ENCODE measurements at places on chromosomes 12 and 14.

DNA sequence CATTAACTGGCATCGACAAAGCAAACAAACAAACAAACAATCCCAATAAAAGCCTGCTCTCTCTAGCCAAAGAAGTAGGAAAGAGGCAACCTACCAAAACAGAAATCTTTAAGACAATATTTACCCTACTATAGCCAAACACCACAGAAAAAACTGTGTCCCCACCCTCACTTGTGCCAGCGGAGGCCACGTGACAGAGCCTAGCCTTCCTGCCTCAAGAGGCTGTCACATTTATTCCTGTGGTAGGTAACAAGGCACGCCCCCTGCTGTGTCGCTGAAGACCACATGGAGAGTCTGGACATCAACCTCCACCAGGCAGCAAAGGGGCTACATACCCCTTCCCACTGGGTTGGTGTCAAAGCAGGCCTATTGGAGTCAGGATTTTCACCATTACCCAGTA, 148.1 kb downstream of the LMNTD1 start:
- DNase-seq, result no peak

DNA sequence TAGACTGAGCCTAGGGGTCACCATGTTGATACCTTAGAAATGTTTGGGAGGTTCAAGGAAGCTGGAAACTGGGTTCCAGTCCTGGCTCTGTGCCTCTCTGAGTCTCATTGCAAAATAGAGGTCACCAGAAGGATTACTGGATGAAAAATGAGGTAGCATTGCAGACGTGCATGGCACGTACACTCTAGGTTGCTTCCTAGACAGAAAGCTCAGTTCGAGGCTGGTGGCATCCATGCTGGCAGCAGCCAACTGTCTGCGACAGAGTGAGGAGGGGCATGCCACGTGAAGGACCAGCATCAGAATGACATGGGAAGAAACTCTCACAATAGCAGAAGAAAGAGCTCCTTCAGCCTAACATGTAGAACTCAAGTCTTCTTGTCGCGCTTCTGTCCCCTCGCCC, 4.6 kb upstream of the CYP46A1 start:
- no peak for DNase-seq

DNA sequence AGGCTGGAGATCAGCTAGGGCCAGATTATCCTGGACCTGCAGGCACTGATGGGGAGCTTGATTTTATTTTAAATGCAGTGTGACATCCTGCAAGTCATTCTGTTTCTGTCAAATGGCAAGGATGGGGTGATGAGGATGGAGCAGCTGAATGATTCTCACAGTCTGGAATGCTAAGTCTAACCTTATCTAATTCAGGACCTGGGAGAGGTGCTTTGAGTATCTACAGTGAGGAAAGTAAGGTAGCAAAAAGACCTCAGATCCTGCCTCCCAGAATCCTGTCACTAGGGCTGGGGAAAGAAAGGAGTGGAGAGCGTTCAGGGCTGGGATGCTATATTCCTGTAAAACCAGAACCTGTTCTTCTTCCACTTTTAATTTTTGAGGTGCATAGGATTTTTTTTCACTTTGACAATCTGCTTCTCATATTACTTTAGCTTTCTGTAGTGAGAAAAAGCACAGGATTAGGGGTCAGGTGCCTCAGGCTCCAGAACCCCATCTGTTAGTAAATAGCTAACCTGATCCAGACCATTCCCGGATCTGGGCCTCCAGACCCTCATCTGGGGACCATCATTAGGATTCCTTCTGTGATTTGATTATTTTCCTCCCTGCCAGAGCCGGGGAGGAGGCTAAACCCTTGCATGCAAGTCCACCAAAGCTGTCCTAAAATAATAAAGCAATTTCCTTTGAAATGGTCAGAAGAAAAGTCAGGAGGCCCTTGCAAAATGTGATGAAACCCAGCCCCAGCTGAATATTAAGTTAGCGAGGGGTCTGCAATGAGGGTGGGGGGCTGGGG, 54.7 kb downstream of the ASCL1 start:
- no peak for DNase-seq

DNA sequence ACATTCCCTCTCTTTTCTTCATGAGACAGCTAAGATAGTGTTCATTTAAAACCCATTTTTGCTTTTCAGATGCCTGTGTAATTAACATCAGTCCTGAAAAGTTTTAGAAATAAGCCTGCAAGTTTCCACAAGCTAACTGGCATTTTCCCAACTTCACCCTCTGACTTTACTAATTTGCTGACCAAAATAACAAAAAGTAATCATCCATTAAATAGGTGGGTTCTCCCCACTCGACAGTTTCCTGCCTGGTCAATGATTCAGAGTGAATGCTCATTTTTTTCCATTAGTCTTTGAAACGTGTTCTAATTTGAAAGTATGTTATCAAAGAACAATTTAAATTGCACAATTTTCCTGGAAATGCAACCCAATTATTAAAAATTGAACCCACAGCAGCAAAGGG, 23.6 kb downstream of the NELL2 start:
- DNase-seq, result no peak

DNA sequence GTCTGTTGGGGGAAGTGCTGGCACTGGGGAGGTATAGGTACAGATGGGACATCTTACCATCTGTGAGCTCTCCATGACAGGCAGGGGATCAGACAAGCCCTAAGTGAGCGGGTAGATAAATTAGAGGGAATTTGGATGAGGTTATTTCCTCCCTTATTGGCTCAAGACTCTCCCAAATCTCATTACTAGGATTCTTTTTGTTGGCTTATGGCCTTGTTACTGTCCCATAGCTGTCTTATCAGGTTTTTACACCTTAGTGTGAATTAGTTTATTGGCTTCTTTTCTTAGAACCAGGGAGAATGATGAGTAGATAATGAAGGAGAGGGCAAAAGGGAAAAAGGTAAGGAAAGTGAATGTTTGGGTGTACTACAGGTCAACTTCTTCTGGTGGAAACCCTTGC, 191.1 kb upstream of the PRICKLE1 start:
- no peak for DNase-seq

DNA sequence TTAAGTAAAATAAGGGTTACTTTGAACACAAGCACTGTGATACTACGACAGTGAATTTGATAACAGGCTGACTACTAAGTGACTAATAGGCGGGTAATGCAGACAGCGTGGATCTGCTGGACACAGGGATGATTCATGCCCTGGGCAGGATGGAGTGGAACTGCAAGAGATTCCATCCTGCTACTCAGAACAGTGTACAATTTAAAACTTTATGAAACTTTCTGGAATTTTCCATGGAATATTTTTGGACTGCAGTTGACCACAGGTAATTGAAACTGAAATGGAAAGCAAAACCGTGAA, 46.0 kb downstream of the YEATS4 start:
- DNase-seq, result no peak

- no peak for DNase-seq
These were observed 16.2 kb downstream of the ACIN1 start for GRCh38 chr14:23078692-23079116.

GRCh38 chr12:13126494-13126893, 23.0 kb upstream of the GSG1 start:
- DNase-seq, result no peak

GRCh38 chr12:67662910-67663538, 14.5 kb downstream of the DYRK2 start:
- DNase-seq, result no peak

DNA sequence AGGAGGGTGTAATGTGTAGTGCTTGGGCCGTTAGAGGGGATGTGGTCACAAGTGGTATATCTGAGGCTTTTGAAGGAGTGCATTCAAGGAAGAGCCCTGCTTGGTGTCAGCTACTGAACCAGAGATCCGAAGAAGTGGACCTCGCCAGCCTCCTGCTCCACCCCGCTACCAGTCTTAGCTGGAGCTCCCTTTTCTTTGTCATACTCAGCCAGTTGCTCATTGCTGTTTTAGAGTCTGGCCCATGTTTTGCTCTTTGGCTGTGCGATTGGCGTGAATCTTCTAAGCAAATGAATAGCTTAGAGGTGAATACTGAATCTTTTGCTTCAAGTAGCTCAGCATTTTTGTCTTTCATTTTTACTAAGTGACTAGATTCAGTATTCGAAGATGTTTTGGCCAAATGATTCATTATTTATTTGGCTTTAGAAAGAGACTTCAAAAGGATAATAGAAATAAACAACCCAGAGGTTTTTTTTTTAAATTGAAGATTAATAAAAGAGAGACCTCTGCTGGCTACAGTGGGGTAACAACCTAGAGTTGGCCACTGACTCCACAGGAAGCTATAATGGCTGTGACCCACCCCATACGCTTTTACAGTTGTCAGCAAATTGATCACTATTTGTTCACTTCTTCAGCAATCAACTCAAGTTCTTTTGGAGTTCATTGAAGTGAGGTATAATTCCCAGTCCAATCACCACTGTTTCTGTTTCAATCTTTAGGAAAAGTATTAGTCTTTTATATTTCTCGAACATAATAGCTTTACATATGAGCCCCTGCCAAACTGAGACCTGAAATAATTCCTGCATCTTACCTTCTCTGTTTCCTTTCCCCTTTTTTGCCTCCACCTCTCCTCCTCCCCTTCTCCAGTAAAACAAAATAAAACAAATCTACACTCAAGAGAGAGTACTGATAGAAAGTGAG, 19.9 kb downstream of the CDKN1B start:
- DNase-seq, result no peak

DNA sequence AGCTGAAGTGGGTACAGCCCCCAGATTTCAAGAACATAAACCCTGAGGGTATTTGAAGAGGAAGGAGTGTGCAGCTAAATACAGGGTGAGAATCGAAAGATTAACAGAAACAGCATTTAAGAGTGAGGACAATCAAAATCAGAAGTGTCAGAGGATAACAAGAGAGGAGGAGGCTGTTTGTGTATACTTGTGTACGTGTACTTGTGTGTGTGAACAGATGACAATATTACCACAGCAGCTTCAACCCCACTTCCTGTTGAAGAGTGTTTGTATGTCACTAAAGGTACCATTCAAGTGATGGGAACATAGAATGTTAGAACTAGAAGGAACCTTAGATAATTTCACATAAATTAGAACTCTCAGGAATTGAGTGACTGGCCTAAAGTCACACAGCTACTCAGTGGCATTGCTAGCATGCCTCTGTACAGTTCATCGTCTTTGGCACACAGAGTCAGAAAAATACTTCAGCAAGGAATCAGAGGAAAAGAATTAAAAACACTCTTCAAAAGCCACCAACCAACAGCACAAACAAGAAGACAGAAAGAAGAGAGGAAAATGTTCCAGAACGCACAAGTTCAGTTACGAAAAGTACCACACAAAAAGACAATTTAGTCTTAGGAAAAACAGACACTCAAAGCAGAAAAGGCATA, 164.3 kb upstream of the BCL2L14 start:
- DNase-seq, result no peak

DNA sequence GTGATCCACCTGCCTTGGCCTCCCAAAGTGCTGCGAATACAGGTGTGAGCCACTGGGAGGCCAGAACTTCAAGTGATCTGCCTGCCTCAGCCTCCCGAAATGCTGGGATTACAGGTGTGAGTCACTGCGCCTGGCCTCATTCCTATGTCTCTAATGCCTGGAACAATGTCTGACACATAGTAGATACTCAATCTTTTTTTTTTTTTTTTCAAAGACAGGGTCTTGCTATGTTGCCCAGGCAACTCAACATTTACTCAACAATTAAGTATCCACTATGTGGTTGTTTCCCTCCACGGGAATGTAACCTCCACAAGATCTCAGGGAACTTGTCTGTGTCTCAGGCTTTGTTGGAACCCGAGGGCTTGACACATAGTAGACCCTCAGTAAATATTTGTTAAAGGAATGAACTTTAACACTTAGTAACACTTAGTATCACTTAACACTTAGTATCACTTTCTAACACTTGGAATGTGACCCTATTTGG, 3.0 kb upstream of the TMEM120B start:
- no peak for DNase-seq

- DNase-seq, result no peak
These were observed 61.7 kb upstream of the RIC8B start for GRCh38 chr12:106712768-106713167.

GRCh38 chr14:52852810-52853521, 61.6 kb upstream of the GNPNAT1 start:
- no peak for DNase-seq

GRCh38 chr12:89863968-89864367, 155.3 kb upstream of the ATP2B1 start:
- no peak for DNase-seq

GRCh38 chr14:64636980-64637429, 67.2 kb upstream of the PLEKHG3 start:
- no peak for DNase-seq

GRCh38 chr12:12266389-12266872, 413 bp downstream of the LRP6 start:
- DNase-seq, result no peak

DNA sequence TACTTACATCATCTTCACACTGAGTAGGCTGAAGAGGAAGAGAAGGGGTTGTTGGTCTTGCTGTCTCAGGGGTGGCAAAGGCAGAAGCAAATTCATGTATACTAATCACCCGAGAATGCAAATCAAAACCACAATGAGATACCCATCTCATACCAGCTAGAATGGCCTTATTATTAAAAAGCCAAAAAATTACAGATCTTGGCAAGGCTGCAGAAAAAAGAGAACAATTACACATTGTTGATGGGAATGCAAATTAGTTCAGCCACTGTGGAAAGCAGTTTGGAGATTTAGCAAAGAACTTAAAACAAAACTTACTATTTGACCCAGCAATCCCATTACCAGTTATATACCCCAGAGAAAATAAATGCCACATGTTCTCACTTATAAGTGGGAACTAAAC, 154.9 kb downstream of the SEC23A start:
- DNase-seq, result no peak

DNA sequence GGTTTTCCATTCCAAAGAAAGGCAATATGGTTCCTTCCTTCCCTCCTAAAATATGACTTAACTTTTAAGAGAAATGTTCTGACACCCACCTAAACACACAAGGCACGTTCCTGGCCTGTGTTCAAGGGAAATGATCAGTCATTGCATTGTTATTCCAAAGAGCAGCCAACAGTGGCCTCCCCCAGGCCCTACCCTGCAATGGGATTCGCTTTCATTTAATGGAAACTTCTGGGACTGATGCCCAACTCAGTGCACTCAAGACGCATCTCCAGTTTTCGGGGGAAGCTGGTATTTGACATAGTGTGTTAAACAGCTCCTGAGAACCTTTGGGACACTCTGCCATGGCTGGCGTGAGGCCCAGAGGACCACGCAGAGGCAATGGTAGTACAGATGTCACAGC, 65.9 kb downstream of the DDX51 start:
- DNase-seq, result no peak

- DNase-seq, result no peak
These were observed 395.8 kb upstream of the TBX3 start for GRCh38 chr12:115079760-115080159.

GRCh38 chr14:92846162-92846897, 52.2 kb downstream of the GOLGA5 start:
- DNase-seq, result no peak

- DNase-seq, result no peak
These were observed 2.1 kb downstream of the OGFOD2 start for GRCh38 chr12:122977153-122977552.

GRCh38 chr12:81146228-81147225, 68.6 kb downstream of the ACSS3 start:
- DNase-seq, result no peak

DNA sequence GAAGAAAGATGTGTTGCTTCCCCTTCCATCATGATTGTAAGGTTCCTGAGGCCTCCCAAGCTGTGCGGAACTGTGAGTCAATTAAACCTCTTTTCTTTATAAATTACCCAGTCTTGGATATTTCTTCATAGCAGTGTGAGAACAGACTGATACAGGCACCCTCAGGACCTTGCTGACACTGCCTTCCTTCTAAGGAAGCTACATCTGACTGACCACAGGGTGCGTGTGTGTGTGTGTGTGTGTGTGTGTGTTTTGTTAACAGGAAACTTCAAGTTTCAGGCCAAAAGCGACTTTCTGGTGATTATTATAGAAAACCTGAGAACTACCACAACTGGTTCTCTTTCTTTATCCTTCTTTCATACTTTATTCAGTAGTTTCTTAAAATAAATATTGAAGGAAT, 149.0 kb downstream of the CAPZA3 start:
- no peak for DNase-seq

- DNase-seq, result no peak
These were observed 109.7 kb upstream of the PRMT8 start for GRCh38 chr12:3381059-3382047.

Data from NCI-H187 (cell line).